ENCODE measurements at places on chromosomes 3 and 15. TPM values are rescaled to one million over a fixed set of nuclear protein-coding genes. Genes with fewer than 3 reads are reported as not detected.
A peak's percentile ranks its signal among the peaks of the same experiment; 100 is the strongest.

GRCh38 chr15:80404761-80405553 lies 775 bp downstream of the ARNT2 start:
- peak; percentile 12 for ATAC-seq

GRCh38 chr3:32480604-32481003 lies 22.0 kb downstream of the CMTM6 start:
- no peak for ATAC-seq

- peak; percentile 79 for ATAC-seq
Measured at GRCh38 chr3:87350367-87351199, 74.2 kb upstream of the POU1F1 start.

- ATAC-seq = no peak
Measured at GRCh38 chr15:71282076-71282475, 166.8 kb downstream of the THSD4 start.

DNA sequence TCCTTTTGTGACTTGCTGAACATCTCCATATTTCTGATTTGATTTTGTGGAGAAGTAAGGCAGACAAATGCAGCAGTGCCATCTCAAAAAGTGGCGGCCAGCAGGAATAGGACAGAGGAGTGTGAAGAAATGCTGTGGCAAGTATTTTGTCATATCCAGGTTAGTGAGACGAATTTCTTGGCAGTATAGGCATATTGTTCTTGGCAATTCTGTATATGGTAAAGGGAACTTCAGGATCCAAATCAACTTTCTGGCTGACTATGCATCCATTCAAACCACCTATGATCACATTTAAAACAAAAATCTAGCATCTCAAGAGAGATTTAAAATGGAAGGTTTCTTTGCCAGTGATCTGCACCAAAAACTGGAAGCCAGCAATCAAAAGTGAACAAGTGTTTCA lies 228.0 kb downstream of the DTWD1 start:
- no peak for ATAC-seq

DNA sequence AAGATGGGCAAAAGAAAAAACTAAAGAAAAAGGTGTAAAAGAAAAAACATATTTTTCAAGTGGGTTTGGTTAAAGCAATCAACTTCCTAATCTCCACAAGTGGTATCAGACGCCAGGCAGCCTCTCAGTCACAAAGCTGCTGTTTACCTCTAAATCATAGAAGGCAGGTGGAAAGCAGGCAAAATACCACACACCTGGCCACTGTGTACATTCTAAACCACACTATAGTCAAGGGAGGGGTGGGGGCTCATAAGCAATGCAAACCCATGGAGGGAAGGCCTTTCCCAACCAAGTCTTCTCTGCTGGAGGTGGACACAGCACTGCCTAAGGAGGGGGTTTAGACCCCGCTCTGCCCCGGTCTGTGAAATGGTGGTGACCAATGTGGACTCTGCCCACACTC lies 50.4 kb downstream of the MCF2L2 start:
- no peak for ATAC-seq

GRCh38 chr3:188280627-188281026 lies 126.7 kb downstream of the LPP start:
- no peak for ATAC-seq

DNA sequence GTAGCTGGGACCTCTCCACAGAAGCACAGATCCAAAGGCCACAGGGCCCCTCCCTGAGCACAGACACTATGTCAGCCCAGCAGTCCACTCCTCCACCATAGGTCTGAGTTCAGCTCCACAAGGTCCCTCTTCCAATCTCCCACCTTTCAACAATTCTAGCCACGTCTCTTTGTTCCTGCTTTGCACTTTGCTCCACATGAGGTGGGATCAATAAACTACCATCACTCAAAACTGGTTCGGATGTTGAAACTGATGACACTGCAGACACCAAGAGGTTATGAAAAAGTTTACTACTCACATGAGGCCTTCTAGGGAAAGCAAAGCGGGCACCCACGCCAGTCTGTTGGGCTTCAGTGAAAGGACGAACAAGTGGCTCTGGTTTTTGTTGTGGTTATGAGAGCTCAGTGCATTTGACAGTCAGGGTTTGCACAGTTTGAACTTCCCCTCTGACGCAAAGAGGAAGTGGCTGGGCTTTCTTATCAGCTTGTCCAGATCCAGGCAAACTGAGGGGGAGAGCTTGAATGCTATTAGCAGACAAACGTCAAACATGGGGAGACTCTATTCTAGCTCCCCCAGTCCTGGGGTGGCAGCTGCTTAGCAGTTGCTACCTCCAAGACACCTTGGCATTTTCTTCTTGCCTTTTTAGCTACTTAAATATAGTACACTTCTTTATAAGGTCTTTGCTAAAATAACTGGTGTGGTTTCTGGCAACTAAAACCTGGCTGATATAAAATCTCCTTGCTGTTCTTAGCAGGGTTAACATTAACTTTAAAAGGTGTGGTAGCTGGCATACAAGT lies 37.8 kb downstream of the ZNF445 start:
- ATAC-seq = peak; percentile 96

TGM5 gene
- total RNA-seq = 0.61 TPM

C3orf22 gene
- total RNA-seq = not detected

HIGD2B gene
- 0.22 TPM for total RNA-seq
